ENCODE measurements at places on chromosomes 7 and 10.

GRCh38 chr10:102208311-102209035 is 17.6 kb upstream of the ELOVL3 start:
- no peak for DNase-seq

DNA sequence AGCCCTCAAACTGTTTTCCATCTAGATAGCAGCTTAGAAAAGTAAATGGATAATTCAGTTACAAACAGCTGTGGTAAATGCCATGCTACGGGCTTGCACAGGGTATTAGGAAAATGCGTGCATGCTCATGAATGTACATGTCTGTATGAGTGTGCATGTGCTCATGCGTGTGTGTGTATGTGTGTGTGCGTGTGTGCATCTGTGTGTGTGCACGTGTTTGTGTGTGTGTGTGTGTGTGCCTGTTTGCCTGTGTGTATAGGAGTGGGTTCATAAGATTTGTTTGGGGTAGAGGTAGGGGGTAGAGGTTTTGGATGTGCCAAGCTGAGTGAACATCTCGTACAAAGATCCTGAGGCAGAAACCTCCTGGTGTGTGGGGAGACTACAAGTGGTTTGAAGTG is 52.9 kb downstream of the AOAH start:
- DNase-seq, result no peak

- DNase-seq, result no peak
Measured at GRCh38 chr10:24223341-24223740, 14.4 kb downstream of the KIAA1217 start.

DNA sequence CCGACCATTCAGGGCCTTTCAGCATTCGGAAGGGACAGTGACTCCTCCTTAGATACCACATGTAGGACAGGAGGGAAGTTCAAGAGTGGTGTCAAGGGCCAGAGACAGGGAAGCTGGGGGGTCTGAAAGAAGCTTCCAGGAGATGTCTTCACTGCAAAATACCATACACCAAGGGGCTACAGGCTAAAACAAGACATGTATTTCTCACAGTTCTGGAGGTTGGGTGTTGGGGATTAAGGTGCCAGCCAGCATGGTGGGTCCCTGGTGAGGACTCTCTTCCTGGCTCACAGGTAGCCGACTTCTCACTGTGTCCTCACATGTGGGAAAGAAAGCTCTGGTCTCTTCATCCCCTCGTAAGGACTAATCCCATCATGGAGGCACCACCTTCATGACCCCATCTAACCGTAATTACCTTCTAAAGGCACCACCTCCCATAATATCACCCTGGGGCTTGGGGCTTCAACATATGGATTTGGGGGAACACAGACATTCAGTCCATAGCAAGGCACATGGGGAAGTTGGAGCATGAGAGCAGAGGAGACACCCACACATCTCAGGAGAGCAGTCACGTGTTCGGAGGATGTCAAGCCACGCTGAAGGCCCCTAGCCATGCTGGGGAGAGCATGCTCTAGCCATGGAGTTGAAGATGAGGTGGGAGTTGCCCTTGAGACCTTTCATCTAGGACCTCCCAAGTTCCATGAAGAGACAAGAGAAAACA is 73.9 kb upstream of the GDF10 start:
- DNase-seq, result no peak

GRCh38 chr10:91953600-91954160 is 30.1 kb downstream of the BTAF1 start:
- no peak for DNase-seq

- DNase-seq, result no peak
Measured at GRCh38 chr10:88389456-88389855, 193.7 kb downstream of the RNLS start.

DNA sequence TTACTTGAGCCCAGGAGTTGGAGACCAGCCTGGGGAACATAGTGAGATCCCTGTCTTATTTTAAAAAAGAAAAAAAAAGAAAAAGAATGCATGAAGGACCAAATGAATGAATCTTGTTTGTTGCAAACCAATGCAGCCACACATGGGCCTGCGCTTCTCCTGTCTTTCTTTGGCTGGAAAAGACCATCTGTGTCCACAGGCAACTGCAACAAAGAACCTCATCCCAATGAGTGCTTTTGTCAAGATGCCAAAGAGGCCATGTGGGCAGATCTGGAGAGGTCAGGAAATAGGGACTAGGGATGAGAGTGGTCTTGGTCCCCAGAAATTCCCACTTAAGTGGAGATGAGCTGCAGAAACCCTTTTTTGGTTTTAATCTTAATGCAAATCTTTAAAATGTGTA is 49.8 kb upstream of the DUSP5 start:
- DNase-seq, result no peak

DNA sequence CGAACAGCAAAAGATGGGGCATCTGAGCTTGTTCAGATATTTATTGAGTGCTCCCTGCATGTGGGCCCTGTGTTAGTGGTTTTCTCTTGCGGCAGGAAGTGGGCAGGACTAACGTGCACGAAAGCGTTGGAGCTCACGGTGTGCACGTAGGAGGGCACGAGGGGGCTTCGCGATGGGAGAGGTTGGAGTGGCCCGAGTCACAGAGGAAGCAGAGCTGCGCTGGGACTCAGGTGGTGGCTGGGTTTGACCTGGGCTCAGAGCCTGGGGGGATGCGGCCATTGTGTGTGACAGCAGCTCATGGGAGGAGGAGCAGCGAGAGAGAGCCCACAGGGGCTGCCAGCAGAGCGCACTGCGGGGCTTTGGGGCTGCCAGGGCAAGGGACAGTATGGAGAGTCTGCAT is 7.7 kb downstream of the ZSCAN25 start:
- peak; percentile 53 for DNase-seq

GRCh38 chr7:5671046-5671445 is 110.4 kb downstream of the RNF216 start:
- DNase-seq, result no peak

DNA sequence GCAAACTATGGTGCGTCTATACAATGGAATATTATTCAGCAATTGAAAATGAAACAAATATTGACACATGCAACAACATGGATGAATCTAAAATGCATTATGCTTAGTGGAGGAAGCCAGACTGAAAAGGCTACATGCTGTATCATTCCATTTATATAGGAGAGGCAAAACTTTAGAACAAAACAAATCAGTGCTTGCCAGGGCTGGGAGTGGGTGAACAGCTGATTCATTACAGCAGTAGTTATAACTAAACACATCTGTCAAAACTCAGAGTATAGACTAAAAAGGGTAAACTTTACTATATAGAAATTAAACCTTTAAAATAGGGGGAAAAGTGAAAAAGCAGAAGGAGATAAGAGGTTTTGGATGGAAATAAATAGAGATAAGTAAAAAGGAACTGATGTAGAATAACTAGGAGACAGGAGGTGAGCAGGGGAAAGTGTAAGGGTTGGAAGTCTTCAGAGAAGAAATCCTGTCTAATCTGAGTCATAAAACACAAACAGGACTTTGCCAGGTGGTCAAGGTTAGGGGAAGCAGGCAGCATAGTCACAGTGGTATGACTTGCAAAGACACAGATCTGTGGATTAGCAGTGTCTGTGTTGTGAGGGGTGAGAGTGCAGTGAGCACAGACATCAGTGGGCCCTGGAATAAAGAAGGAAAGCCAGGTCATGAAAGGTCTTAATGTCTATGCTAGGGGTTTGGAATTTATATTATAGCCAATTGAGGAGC is 349.8 kb downstream of the PHTF2 start:
- DNase-seq, result no peak

DNA sequence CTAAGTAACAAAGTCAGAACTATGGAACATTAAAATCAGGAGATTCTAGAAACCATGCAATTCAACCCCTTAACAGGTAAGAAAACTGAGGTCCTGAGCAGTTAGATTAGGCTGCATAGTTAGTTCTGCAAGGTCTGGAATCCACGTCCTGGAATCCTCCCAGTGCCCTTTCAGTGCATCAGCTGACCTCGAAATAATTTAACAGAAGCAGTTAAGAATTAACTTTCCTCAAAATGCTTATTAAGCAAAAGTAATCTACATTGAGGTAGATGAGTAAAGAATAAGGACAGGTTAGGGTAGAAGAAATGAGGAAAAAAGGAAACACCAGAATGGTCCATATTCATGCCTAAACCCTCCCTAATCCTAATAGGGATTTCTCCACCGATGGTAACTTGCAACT is 37.6 kb downstream of the GSAP start:
- no peak for DNase-seq

- no peak for DNase-seq
Measured at GRCh38 chr7:132134814-132135445, 441.3 kb downstream of the PLXNA4 start.

DNA sequence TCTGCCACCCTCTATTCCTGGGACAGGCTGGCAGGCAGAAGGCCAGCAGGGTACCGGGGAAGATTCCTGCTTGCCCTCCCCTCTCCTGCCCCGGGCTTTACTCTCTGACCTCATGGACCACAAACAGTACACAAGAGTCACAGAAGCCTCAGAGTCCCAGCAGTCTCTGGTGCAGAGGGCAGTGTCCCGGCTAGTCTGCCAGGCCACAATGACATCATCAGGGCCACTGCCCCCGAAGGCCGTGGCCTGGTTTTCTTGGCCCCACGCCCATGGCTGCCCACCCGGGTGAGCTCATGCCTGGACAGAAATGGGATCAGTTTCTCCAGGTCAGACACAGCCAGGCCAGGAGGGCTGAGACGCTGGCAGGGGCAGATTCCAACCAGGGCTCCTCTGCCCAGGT is 91.9 kb downstream of the MYL10 start:
- DNase-seq, result no peak

DNA sequence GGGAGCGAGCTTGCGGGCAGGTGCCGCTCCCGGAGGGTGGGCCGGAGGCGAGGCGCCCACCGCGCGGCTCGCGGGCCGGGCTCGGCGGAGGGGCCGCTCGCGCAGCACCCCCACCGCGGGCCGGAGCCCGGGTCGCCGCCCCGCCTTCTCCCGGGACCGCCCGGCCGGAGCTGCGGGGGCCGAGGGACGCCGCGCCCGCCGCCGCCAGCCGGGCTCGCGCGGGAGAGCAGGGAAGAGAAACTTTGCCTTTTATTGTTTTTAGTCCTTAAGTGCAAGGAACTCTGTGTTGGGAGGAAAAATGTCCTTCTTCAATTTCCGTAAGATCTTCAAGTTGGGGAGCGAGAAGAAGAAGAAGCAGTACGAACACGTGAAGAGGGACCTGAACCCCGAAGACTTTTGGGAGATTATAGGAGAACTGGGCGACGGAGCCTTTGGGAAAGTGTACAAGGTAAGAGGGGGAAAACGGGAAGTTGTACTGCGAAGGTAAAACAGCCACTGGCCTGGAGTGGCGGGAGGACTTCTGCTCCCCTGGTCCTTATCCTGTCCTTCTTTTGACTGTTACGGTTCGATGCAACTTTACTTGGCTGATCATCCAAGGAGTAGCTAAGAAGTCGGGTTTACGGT is 620 bp downstream of the SLK start:
- DNase-seq, result no peak

GRCh38 chr10:79982861-79983260 is 34.0 kb upstream of the SFTPD start:
- no peak for DNase-seq
